ENCODE measurements at places on chromosomes 4 and X.

- no peak for DNase-seq
Measured at GRCh38 chrX:73668779-73669178, 105.8 kb downstream of the CHIC1 start.

DNA sequence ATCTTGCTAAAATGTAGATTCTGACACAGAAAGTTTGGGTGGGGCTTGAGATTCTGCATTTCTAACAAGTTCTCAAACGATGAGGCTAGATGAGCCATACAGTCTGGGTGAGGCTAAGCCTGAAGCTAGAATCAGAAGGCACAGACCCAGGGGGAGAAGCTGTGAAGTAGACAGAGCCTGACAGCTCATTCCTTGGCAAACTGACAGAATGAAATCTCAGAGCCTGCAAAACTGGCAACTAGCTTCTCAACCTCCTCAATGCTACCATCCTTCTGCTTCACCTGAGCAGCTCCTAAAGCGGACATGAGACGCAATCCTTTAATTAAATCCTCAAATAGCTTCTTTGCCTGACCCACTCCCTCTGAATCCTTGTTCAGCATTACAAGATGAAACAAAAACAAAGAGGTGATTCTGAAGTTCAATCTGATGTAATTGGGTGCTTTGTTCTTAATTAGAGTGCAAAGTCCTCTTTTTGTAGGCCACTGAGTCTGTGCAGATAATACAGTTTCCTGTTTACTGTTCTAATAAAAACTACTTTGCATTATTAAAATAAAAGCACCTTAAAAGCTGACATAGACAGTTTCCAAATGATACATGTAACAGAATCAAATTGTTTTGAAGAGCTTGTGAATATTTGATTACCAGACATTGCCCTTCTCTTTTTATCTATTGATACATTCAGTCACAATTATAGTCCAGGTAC lies 71.0 kb upstream of the BMP2K start:
- DNase-seq: no peak

- DNase-seq: no peak
Measured at GRCh38 chr4:151917145-151917734, 156.4 kb upstream of the GATB start.

DNA sequence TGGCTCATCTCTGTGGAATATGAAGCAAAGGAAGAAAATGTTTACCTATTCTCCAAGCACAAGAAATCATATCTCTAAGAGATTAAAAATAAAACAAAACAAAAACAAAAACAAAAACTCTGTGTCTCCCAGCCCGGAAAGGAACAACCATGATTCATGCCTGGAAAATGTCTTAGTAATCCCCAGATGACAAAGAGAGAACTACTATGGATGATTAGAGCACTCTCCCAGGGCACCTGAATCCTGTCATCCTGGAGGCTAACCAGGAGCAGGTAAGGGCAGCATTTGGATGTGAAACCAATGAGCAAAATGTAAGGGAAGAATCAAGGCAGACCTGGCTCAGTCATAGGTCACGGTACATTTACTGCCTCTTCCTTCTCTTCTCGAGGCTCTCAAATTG lies 1.7 kb upstream of the AKAP4 start:
- no peak for DNase-seq

GRCh38 chr4:27398631-27399310 lies 538.1 kb downstream of the STIM2 start:
- DNase-seq: no peak

DNA sequence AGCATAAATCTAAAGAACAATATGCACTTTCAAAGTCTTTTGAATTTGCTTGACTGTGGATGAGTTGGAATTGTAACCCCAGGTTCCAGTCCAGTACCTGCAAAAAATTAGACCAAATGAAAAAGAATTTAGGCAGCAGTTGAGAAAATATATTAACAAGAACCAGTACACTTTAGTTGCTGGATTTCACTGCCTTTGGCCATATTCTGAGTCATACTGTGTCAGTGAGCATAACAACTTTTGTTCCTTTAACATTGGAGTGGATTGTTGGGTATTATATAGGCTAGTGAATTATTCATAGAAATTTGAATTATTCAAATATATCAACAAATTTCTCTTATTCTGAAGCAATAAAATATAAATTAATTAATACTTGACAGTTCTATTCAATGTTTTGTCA lies 101.5 kb upstream of the SMAD1 start:
- no peak for DNase-seq

- no peak for DNase-seq
Measured at GRCh38 chr4:27214010-27214409, 353.4 kb downstream of the STIM2 start.

DNA sequence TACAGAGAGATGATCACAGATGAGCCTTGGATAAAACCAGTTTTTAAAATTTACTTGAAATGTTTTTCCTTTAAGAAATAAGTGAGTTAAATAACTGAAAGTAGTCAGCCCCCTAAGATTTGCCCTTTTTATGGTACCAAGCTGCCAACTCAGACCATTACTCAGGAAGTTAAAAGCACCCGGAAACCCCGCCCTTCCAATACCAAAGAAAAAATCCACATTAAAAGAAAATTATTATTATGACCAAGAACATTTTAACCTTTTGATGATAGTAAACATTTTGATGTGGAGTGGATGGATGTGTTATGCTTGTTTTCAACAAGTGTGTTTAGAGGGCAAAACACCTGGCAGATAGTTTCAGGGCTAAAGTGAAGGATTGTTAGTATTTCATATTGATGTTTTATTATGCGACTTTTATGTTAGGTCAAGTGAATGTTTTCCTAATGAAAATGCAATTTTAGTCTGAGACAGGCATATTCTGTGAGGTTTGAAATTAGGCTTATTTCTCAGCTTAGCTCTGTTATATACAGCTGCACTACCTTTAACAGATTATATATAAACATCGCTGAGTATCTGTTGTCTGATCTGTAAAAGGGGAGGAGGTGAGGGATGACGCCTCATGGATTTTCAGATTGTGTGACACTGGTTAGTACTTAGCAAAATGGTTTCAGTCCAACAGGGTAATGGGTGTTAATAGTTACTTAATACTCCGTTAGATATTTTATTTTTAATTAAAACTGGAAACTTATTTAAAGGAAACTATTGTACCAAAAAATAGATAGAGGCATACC lies 89.0 kb downstream of the KDM6A start:
- DNase-seq: no peak

DNA sequence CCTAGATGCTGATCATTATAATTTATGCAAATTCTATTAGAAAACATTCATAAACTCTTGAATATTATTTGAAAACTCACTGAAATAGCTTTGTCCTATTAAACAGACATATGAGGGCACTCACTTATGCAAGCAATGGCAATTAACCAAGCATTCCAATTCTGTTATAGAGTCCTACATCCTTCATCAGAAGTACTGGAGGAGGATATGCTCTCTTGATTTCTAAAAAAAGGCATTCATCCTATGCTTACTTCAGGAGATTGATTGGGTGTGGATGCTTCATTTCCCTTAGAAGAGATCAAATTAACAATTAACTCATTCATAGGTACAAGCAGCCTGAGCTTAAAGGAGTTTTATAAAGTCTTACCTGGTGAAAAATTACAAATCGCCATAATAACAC lies 1317.2 kb downstream of the PCDH7 start:
- no peak for DNase-seq

Data from T-helper 2 cell treated with Interferon-gamma antibody and Interleukin-4, amounts not matched to agents 5 μg/mL and 100 μg/mL, for 36 hours (primary cell).